CD4-positive, alpha-beta T cell treated with Interleukin-6 for 4 hours (primary cell): ENCODE measurements at places on chromosomes 3 and 15.

GRCh38 chr15:33912326-33912725 lies 56.0 kb upstream of the CHRM5 start:
- no peak for DNase-seq

GRCh38 chr15:38961931-38962330 lies 397.3 kb upstream of the RASGRP1 start:
- DNase-seq = no peak

- no peak for DNase-seq
These were observed 73.5 kb downstream of the TFRC start for GRCh38 chr3:196008387-196008786.

- no peak for DNase-seq
These were observed 331.0 kb upstream of the RASGRP1 start for GRCh38 chr15:38895326-38896255.

DNA sequence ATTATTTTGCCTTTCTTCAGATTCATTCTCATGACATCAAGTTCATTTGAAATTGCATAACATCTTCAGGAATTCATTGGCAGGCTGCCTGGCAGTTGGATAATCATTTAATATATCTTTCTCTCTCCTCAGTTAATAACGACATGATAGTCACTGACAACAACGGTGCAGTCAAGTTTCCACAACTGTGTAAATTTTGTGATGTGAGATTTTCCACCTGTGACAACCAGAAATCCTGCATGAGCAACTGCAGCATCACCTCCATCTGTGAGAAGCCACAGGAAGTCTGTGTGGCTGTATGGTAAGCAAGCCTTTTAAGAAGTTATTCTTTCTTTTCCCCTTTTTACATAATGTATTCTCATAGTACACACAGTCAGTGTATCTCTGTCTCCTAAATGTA lies 38.2 kb downstream of the TGFBR2 start:
- peak; percentile 65 for DNase-seq

DNA sequence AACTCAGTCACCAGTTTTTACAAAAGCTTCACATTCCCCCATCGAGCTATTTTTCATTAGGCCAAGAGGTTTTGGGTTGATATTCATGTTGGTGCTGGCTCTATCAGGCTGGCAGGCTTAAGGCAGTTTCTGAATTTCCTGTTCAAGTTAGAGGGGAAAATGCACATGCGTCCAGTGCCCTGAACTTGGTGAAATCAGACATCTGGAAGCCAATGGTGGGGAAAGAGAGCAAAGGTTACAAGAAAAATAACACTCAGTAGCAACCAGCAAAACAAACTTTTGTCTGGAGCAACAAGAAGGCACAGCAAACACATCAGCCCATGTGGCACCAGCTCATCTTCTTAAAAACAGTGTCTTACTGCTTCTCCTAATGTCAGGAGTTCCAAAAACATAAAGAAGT lies 155.6 kb upstream of the TSC22D2 start:
- no peak for DNase-seq

DNA sequence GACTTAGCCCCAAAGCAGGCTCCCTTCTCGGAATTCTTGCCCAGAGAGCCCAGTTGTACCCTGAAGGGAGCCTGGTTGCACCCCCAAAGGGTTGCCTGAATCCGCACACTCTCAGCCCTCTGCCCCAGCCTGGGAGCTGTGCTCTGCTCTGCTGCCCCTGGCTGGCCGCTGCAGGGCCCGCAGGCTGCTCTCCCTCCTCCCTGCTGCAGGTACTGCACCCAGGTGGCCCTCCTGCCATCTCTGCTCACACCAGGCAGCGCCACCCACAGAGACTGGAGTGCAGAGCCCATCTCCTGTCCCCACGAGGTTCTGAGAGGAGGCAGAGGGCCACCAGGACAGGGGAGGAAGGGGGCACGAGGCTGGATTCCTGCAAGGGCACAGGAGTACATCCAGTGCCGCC lies 134.2 kb upstream of the NSMCE3 start:
- no peak for DNase-seq

GRCh38 chr3:126414406-126414805 lies 19.7 kb downstream of the CFAP100 start:
- no peak for DNase-seq

DNA sequence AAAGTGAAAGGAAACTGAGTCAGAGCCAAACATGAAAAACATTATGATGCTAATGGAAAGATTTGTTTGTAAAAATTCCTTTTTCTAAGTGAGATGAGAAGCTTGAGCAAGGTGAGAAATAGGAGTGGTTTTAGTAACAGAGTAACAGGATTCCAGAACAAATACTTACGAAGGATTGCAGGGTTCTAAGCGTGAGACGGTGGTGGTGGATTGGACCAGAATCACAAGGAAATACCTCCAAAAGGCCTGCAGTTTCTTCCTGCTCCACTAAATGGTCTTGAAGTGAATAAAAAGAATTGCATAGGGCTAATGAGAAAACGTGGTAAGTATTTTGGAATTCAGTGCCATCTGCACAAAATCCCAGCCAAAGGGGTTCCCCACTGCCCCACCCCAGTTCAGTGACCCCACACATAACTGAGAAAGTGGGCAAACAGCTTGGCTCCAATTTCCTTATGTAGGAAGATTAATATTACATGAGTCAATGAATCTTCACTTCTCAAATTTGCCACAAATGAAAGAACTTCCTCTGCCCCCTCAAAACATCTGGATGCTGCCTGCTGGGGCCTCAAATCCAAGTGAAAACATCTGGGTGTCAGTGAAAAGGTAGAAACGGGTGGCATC lies 283.8 kb upstream of the NR2F2 start:
- no peak for DNase-seq

DNA sequence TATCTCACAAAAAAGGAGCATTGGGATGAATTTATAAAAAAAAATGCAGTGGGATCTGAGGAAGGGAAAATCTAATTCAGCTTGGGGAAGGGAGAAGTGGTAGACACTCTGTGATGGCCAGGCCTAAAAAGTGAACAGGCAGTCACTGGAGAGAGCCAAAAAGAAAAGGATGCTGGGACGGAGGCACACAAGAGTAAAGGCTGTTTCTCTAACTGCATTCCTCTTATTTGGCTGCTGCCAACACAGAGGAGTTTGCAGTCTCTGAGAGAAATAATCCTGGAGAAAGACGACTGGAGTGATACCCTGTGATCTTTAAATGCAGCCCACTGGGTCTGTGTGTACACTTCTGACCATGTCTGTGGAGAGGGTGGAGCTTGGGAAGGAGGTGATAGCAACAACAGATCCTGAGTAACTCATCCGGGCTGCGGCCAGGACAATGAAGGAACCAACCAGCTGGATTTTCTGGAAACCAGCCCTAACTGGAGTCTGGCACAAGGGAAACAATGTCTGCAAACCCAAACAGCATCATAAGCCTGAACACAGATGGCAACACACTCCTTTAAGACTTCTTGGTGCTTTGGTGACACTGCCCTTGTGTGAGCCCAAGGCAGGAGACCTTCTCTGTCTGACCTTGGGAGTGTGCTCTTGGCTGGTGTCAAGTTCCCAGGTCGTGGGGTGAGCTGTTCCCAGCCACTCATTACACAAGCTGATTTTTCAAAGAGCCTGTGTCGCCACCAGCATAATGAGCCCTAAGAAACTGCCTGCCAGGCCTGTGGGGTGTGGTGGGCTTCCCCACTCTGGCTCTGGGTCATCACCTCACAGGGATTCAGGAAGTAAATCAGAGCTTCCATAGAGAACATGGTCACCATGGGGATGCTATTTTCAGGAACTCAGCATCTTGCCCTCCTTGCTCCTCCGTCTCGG lies 8.0 kb downstream of the FYCO1 start:
- DNase-seq = no peak

DNA sequence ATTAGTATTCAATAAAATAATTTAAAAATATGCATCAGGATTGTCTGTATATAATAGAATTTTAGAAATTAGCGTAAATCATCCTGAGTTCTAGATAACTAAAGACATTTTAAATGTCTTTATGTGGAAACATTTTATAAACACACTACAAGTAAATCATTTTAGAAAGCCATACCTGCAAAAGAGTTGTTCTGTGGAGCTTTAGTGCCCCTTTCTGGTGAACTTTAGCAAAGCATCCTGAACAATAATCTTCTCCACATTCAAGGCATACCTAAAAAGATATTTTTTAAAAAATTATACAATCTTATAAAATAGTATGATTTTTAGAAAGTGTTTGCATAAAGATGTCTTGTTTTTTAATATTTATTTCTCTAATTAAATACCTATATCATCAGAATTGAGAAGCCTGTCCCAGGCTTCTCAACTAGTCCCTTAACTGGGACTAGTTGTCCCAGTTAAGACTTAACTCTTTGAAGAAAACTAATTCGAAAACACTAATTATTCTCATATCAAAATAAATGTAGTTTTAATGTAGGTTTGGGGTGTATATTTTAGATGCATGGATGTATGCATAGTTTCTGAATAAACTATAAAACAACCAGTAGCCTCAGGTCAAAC lies 29.7 kb downstream of the ZBBX start:
- no peak for DNase-seq

- no peak for DNase-seq
These were observed 121.3 kb upstream of the ZNF717 start for GRCh38 chr3:75906555-75907112.

- no peak for DNase-seq
These were observed 280.6 kb downstream of the ARRDC4 start for GRCh38 chr15:98241032-98241554.

DNA sequence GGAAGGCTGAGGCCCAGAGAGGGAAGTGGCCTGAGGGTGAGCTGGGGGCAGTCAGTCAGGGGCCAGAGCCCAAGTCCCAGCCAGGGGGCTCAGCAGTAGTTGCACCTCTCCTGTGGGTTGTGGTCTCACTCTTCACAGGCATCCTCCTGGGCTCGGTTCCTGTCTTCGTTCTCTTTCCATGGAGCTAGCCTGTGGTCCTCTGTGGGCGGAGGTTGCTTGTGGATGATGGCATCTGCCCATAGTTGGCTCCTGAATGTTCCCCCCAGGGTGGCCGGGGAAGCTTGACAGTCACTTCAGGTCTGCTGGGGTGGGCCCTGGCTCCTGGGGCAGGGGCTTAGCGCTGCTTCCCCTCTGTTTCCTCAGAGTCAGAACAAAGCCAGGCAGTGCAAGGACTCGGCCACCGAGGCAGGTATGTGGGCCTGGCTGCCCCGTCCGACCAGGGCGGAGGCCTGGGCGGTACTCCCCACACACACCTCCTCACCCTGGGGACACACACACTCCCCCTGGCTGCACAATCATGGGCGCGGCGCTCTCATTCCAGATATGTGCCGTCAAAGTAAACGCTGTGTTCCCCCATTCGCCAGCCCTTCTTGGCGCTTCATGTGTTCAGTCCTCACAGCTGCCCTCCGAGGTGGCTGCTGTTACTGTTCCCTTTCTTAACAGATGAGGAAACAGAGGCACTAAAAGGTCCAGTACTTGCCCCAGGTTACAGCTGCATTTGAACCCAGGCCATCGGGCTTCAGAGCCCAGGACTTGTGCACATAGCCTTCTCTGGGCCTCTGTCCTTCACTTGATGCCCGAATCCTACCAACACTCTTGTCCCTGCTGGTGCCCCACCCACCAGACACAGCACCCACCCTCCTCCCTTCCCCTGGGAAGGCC lies 34.5 kb downstream of the PSTPIP1 start:
- DNase-seq = no peak

- no peak for DNase-seq
These were observed 749.5 kb downstream of the ROBO1 start for GRCh38 chr3:79018265-79018664.

DNA sequence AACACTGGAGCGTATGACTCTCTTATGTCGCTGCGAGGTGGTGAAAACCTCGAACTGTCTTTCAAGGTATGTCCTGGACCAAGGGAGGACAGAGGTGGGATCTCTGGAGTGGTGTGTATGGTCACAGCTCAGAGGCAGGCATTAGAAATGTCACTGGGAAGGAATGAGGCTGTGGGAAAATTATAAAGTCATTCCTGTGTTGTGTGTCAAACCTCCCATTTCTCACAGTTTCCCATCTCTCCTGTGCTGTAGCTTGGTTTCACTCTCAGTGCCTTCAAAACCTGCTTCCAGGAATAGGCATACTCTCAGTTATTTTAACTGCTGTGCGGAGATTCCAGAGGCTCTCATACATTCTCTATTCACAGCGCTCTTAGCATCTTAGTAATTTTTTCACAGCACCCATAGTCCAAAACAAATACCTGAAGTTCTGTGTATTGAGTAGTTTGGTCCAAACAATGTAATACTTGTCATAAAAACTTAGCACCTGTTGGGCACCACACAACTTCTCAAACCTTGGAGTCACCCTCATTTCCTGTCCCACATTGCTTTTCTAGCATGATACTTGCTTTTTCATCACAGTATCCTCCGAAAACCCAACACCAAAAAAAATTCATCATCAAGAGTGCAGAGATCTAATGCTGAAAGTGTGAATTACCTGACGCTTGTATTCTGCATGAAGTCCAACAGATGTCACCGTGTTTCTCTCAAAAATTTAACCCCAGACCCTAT lies 36.9 kb downstream of the GALNT15 start:
- DNase-seq = no peak

DNA sequence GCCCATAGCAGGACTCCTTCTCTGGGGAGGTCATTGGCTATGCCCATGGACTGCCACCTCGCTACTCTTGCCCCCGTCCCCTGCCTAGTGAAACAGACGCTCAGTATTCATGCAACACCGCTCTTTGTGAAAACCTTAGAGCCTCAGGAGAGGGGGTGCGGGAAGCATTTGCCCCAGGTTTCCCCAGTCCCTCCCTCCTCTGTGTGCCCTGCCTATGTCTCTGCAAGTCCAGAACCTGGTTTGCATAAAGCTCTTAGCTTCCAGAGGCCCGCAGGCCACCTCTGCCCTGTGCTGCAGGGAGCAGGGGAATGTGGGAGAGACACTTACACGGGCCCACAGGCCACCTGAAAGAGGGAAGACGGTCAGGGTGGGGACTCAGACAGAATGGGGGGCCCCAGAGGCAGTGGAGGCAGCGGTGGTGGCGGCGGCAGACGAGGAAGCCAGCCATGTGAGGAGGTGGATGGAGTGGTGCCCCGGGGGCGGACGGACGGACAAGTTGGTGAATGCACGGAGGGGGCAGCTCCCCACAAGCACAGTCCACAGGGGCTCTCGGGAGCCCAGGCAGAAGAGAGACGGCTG lies 33.8 kb upstream of the CTSH start:
- no peak for DNase-seq

- no peak for DNase-seq
These were observed 1286.7 kb downstream of the ROBO1 start for GRCh38 chr3:78481050-78481449.

GRCh38 chr15:34769711-34770110 lies 14.9 kb upstream of the GJD2 start:
- DNase-seq = no peak

DNA sequence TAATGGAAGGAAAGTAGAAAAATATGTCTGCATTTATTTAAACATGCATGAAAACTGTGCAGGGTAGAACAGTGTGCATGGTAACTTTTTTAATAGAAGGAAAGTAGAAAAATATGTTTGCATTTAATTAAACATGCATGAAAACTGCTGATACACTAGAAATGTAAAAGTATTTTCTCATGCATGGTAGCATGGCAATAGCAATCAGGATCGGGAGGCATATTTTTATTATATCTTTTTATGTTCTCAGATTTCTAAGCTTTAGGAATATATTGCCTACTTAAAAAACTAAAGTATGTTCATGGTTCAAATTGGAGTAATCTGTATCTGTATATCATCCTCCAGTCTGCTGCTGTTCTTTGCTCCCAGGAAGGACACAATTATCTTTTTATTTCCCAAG lies 1468.9 kb upstream of the GBE1 start:
- no peak for DNase-seq

GRCh38 chr15:38226608-38227266 lies 25.9 kb upstream of the SPRED1 start:
- DNase-seq = no peak

GRCh38 chr15:73493922-73494321 lies 51.0 kb downstream of the REC114 start:
- no peak for DNase-seq
